ENCODE measurements at places on chromosomes 11 and 22.

GRCh38 chr11:134032043-134032442 lies 36.8 kb upstream of the JAM3 start:
- no peak for DNase-seq

GRCh38 chr11:130308886-130309285 lies 5.8 kb downstream of the ZBTB44 start:
- no peak for DNase-seq

DNA sequence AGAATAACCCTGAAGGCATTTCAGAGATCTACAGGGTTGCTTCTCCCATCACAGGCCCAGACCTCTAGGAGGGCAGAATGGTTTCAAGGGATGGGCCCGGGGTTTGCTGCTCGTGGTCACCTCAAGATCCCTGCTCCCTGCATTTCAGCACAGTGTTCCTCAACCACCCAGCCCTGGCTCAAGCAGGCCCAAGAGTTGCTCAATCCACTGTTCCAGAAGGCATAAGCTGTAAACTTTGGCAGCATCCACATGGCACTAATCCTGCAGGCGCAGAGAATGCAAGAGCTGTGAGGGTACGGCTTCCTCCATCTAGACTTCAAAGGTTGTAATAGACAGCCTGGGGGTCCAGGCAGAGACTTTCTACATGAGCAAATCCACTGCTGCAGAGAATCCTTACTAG lies 225.0 kb upstream of the UBASH3B start:
- no peak for DNase-seq

- no peak for DNase-seq
These were observed 27.8 kb upstream of the DEPDC7 start for GRCh38 chr11:32987851-32988250.

GRCh38 chr11:101872171-101872882 lies 42.5 kb upstream of the CEP126 start:
- DNase-seq = no peak

GRCh38 chr11:104588970-104589369 lies 309.3 kb downstream of the CASP12 start:
- DNase-seq = no peak

- DNase-seq = no peak
These were observed 41.8 kb upstream of the DEUP1 start for GRCh38 chr11:93288767-93289166.

DNA sequence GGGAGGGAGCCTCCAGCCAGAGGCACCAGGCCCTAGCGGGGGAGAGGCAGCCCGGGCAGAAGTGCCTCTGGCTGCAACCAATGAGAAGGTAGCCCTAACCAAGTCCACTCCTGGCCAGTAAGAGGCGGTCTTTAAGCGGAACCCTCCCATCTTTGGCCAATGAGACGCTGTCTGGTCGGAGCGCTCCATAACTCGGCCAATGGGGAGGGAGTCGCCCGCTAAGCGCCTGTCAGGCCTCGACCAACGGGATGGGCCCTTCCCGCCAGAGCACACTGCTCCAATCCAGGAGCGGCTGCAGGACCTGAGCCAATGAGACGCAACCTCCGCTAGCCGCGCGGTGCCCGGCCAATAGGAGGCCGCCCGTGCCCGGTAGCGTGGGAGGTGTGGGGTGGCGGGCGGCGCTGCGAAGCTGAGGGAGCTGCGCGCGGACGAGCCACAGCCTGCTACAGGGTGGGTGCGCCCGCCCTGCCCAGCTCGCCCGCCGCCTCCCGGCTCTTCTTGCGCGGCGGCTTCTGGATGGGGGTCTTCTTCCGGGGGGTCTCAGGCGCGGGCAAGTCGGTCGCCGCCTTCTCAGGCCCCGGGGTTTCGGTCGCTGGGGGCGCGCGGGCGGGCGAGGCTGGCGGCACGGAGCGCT lies 12.6 kb downstream of the SCARF2 start:
- no peak for DNase-seq

DNA sequence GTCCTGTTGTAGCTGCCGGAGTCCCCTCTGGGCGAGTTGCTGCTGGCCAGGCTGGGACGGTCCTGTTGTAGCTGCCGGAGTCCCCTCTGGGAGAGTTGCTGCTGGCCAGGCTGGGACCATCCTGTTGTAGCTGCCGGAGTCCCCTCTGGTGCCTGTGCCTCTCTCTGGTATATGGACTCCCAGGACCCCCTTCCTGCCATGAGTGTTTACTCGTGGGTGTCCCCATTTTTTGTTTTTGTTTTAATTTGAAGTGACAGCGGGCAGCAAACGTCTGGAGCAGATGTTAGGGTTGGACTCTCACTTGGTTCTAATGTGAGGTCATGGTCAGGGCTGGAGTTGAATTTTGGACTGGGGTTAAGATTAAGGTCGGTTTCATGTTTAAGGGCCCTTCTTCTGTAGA lies 14.2 kb downstream of the SHANK3 start:
- no peak for DNase-seq

- DNase-seq = no peak
These were observed 16.8 kb downstream of the DGCR2 start for GRCh38 chr22:19105456-19105855.

DNA sequence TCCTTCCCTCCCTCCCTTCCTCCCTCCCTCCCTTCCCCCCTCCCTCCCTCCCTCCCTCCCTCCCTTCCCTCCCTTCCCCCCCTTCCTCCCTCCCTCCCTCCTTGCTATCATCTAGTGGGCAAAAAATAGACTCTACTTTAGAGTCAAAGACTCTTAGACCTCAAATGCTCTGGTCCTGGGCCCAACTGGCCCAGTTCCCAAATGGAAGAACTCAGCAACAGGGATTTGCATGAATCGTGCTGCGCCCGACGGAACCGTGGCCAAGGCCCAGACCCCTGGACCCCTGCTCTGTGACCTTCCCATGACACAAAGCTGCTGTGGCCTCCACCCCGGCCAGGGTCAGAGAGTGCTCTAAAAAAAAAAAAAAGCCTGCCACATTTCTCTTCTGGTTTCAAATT lies 97.4 kb downstream of the WNT7B start:
- no peak for DNase-seq

DNA sequence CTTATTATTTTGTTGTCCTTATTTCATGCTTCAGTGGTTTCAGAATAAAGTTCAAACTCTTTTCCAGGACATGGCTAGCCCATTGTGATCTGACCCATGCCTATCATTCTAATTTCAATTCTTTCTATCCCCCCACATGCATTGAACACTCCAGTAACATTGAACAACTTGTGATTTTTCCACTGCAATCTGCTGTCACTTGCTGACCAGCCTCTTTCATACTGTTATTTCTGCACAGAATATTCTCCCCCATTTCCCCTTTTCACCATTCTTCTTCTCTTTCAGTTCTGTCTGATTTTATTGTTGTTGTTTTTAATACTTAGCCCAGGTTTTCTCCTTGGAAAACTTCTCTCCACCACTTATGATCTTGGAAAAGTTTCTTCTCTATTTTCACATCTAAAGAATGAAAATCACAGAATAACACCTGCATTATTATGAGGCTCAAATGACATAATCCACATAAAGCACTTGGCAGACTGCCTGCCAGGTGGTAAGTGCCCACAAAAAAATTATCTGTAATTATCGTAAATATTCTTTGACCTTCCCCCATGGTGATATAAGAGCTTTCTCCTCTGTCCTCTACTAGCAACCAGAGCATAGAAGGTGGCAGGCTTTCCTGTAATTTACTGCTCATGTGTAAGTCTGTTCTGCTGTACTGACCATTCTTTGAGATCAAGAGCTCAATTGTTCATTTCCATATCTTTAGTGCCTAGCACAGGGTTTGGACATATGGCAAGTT lies 51.9 kb upstream of the EED start:
- DNase-seq = no peak

- DNase-seq = no peak
These were observed 4.6 kb downstream of the PDGFD start for GRCh38 chr11:104159356-104159755.

- no peak for DNase-seq
These were observed 53.5 kb downstream of the ZNF280B start for GRCh38 chr22:22454997-22455396.

GRCh38 chr22:28892175-28892731 lies 8.9 kb downstream of the ZNRF3 start:
- no peak for DNase-seq

- no peak for DNase-seq
These were observed 223.4 kb upstream of the CHORDC1 start for GRCh38 chr11:90446207-90446606.

DNA sequence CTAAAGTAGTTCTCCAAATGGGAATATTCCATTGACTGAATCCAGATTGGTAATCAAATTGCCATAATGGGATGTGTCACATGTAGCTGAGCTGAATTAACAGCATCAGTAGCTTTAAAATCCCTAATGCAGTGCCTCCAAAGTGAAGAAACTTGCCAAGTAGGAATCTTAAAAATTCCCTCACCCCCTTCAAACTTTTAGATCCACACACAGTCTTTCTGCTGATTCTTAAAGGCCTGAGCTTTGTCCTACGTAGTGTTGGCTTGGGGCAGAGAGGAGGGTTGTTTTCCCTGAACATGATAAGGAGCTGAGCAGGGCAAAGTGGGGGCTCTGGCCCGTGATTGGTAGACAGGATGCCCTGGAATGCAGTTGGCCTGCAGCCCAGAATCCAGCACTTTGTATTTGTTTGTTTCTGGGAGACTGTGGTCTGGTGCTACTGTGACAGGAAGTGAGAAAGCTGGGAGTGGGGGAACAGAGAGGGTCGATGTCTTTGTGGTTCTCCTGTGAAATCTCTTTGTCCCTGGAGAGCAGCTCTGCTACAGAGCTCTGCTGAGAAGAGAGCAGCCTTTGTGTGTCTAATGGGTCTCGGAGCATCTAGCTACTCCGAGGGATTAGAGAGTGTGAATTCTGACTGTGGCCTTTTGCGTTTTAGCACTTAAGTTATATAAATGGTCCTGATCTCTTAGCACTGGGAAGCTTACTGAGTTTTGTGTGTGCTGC lies 16.9 kb downstream of the CTNND1 start:
- no peak for DNase-seq

DNA sequence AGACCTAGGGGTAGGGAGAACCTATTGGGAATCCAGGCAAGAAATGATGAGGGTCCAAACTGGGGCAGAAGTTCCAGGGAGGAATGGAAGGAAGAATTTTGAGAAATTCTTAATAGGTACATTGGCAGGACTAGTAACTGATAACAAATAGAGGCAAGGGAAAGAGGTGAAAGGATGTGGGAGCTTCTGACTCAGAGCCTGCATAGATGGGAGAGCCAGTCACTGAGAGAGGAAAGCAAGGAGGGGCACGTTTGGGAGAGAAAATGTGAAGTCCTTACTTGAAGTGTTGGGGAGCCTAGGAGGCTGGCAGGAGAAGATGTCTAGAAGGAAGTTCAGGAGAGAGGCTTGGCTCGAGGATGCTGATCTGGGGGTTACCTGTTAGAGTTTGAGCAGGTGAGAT lies 104.6 kb upstream of the NCAM1 start:
- DNase-seq = no peak

- no peak for DNase-seq
These were observed 40.6 kb downstream of the MPPED2 start for GRCh38 chr11:30545507-30545906.
